ENCODE measurements at places on chromosomes 3 and 15.

DNA sequence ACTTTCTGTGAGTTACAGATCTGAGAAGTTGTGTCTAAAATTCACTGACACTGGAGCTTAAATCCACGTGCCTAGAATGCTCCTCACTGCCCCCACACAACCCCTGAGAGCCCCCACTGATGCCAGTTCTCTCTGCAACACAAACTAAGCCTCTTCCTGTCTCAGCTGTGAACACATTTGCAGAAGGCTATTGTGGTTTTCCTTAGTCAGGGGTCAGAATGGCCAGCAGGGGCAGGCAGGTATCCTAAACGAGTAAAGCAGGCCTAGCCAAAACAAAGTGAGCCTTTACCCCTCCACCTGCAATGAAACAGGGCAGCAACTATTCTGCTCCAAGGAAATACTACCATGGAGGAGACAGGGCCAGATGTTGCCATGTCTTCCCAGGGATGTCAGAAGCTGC lies 78.6 kb downstream of the FHIT start:
- no peak for DNase-seq

GRCh38 chr3:196643201-196643749 lies 3.8 kb downstream of the NRROS start:
- no peak for DNase-seq

DNA sequence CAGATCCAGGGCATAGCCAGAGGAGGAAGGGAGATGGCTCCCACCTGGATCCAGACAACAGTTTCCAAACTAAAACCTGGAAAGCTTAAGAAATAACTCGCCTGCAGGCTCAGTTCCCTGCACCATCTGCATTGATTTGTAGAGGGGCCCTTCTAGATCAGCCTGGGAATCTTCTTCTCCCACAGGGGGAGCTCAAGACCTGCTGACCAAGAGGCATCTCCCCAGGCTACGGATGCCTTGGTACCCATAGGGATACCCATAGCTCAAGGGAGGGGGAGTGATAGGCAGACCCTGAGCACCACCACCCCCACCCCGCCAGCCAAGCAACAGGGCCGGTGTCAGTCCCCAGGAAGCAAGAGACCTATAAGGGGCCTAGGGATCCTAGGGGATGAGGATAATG lies 28.0 kb upstream of the DCLK3 start:
- DNase-seq: no peak

DNA sequence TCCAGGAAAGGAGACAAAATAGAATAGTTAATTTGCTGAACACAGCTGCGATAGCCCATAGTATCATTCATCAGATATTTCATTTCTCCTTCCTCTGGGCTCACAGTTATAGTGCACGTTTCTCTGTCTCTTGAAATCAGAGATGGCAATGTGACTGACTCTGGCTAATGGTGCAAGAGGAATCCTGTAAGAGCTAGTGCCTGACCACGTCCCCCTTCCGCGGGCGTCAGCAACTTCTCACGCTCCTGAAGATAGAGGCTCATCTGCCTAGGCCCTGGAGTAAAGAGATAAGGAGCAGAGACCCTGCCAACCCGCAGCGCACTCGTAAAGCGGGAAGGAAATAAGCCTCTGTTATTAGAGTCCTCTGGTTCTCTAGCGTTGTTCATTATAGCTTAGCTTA lies 391.8 kb downstream of the VPS13C start:
- no peak for DNase-seq

DNA sequence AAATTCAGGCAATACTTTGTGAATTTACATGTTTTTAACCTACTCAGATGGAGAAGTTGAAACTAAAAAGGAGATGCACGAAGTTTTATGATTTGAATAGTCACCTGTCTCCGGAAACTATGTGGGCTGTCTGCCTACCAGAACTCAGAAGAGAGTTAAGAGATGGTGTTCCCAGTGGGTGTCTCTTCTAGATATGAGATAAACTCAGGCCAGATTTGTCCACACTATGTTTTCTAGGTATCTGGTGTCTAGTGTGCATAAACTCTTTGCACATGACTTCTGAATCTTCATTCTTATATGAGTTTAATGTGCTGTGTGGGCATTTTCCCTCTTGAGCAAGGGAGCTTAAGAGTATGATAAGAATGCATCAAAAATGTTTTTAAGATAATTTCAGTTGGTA lies 222.8 kb downstream of the FOXP1 start:
- DNase-seq: no peak

DNA sequence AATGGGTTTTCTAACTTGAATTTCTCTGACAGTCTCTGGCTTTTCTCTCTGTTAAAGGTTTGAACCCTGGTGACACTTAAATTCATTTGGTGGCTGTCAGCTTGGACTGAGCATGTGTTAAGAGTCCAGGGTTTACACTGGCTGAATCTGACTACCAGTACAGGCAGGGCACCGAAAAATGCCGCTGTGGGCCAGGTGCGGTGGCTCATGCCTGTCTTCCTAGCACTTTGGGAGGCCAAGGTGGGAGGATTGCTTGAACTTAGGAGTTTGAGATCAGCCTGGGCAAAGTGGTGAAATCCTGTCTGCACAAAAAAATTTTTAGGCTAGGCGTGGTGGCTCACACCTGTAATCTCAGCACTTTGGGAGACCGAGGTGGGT lies 1.8 kb downstream of the MANF start:
- no peak for DNase-seq

DNA sequence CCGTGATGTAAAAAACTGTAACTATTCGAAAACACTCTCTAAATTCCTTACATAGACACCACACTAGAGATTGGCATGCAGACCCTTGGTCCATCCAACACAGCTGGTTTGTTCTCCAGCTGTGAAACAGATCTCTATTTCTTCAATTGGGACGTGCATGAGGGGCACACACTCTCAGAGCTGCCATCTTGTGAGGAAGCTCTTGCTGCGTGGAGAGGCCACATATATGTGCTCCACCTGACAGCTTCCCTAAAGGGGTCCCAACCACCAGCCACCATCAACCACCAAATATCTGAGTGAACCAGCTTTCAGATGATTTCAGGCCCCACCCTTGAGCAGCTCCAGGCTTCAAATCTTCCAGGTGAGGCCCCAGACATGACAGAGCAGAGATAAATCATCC lies 25.6 kb downstream of the SSUH2 start:
- DNase-seq: no peak

- no peak for DNase-seq
These were observed 7.5 kb downstream of the SOX2 start for GRCh38 chr3:181718987-181719911.

DNA sequence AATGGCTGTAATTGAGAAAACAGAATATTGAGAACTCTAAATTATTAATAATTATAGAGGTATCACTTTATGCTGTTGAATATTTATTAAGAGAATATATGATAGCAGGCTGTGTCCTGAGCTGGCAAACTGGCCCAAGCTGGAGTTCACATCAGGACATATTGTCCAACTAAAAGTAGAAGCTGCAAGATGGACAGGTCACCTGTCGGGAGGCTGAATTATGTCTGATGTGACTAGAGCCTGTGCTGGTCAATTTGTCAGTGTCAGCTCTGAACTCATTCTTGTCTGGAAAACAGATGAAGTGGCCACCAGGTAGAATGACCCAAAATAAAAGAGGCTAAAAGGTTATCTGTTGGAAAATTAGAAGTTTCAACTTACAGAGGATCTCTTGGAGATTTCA lies 392.2 kb downstream of the LRTM1 start:
- no peak for DNase-seq

- no peak for DNase-seq
These were observed 6.2 kb upstream of the ZNF774 start for GRCh38 chr15:90345857-90346256.

GRCh38 chr3:192129586-192129985 lies 597.8 kb downstream of the FGF12 start:
- no peak for DNase-seq

- no peak for DNase-seq
These were observed 33.0 kb downstream of the ALDH1L1 start for GRCh38 chr3:126147147-126147931.

DNA sequence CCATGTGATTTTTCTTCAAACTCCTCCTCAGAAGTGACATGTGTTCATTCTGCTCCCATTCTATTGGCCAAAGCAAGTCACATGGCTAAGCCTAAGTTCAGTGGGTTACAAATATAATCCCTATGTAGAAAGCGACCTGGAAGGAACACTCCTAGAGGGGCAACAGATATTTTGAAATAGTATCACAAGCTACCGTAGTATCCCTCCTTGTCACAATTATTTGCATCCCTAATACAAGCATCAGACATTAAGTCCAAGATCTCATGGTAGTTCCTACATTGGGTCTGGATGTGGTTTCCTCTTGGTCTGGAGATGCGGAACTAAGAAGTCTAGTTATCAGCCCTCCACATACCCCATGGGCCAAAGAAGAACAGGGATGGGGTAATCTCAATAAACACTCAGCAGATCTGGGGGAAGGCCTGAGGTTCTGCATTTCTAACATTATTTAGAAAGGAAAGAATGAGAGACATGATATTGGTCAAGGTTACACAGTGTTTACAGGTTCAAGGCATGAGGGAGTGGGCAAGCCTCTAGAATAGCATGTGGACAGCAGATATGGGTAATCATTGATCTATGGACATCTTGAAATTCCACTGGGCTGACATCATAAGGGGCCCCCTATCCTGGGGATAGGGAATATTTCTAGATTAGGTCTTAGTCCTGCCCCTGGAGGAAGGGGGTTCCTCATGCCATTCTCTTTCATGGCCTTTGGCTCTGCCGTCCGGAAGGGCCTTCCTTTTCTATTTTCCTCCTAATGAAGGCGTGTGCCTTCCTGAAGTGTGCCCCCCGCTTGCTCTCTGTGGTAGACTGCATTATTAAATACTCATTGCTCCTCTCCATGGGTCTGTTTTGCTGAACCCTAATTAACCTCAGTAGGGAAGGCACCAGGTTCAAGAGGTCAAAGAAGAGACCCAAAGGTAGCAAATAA lies 17.8 kb upstream of the ABHD2 start:
- DNase-seq: no peak

- no peak for DNase-seq
These were observed 52.9 kb downstream of the GASK1A start for GRCh38 chr3:43031889-43032545.

DNA sequence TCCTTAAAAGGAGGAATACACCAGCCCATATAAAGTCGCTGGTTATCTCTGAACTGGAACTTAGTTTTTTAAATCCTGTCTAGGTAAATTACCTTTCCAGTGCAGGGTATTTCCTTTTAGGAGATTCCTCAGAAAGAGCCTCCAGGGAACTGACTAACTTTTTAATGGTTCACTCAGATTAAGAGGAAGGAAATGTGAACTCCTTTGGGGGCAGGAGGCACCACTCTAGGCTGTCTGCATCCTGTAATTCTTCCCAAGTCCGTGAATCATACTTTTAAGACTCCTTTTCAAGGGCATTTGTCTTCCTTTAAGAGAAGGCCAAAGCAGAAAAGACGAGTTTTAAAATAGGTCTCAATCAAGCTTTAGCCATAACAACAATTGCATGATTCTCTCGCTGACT lies 871.2 kb upstream of the NR2F2 start:
- no peak for DNase-seq

- DNase-seq: no peak
These were observed 33.1 kb downstream of the BHLHE40 start for GRCh38 chr3:5012367-5012766.

DNA sequence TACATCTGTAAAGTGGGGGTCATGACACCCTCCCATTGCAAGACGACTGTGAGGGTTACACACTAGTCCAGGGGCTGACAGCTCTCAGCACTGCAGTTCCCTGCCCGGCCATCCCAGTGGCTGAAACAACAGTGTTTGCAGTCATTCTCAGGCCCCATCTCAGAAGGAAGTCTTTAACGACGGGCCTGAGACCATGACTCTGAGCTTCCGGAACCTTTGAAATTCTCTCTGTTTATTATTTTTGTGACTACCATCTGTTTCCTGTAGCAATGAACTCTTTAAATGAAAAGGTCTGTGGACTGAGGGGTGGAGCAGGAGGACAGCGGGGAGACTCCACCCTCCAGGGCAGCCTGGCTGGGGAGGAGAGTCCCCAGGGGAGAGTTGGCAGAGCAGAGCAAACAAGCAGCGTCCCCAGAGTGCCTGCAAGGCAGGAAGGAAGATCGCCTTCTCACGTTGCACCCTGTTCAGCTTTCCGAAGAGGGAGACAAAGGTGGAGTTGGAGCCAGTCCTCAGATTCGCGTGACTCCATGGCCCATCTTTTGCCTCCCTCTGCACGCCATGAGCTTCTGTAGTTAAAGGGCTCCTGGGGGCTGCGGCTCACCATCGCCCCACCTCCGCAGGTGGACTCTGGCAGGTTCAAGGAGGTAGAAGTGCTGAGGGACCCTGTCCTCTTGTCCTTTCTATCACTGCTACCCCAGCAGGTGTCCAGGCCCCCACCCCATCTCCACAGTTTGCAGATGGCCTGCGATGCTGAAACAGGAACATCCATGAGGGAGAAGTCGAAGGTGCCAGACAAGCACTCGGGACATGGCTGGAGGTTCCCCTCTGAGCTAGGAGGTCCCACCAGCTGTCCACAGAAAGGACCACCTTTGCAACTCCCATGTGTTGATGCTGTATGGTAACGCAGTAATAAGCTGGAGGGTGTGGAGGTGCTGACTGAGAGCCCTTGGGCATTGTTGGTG lies 525.8 kb upstream of the PROK2 start:
- DNase-seq: no peak

DNA sequence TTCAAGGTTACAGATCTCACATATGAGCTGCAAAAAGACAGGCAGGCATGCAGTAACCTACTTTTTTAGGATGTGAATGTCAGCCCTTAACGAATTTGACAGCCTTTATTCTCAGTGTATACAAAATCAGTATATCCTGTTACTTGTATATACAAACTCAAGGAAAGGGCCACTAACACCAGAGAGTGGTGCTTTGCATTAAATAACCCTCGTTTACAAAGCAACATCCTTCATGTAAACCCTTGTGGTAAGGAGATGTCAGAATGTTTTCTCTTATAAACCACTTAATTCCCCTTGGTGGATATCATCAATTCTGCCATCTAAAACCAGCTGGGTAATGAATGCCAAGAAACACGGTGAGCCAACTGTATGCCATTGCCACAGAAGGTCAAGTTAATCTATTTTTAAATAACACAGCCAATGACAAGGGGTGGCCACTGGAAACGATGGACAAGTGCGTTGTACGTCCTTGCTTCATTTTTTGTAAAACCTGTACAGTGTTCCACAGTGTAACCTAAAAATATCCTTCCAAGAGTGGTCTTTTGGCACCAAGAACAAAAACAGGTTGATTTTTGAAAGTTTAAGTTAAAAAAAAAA lies 7.5 kb downstream of the MAGI1 start:
- DNase-seq: no peak

DNA sequence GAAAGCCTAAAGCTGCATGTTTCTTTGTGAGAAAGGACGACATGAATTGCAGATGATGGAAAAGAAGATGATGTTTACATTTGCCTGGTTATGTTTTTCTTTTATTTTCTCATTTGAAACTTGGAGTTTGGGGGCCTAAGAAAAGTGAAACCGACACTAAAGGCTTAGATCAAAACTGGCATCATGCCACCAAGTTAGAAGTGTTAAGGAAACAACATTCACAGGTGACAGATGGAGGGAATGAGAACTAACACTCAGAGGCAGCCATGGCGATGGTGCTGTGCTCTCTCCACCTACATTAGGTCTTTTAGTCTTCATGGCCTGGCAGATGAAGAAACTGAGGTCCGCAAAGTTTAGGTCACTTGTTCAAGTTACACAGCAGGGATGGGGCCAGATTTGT lies 923.6 kb downstream of the TUSC7 start:
- DNase-seq: no peak

GRCh38 chr3:78610462-78611125 lies 1157.2 kb downstream of the ROBO1 start:
- no peak for DNase-seq
